ENCODE measurements at places on chromosomes 13 and 19. TPM values are rescaled to one million over a fixed set of nuclear protein-coding genes. Genes with fewer than 3 reads are reported as not detected.

DNA sequence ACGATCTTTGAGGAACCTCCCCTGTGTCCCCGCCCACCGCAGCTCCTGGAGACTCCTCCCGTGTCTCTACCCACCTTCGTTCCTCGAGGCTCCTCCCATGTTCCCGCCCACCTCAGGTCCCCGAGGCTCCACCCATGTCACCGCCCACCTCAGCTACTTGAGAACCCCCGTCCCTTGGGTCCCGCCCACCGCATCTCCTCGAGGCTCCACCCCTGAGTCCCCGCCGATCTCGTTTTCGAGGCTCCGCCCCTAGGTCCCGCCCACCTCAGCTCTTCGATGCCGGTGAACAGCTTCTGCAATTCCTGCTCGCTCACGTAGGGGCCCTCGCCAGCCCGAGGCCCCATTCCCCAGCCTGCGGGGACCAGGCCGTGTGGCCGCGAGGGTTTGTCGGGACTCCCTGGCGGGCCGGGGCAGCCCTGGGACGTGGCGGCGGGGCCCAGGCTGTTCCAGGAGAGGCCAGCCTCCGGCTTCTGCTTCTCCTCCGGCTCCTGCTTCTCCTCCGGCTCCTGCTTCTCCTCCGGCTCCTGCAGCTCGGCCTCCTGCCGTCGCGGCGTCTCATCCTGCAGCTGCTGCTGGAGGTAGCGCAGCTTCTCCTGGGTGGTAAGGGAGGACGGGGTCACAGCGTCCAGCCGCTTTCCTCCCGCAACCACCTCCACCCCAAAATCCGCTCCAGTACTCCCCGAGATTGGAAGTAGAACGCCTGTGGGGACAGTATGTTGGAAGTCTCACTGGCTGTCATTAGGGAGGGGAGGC lies 16.7 kb downstream of the TSKS start:
- peak; percentile 52 for DNase-seq

GRCh38 chr13:31462766-31463165 lies 263.0 kb downstream of the B3GLCT start:
- no peak for DNase-seq

- DNase-seq = no peak
Observed at GRCh38 chr13:111577956-111578605, 257.6 kb downstream of the TEX29 start.

- no peak for DNase-seq
Observed at GRCh38 chr19:45117671-45118070, 24.7 kb downstream of the PPP1R37 start.

GRCh38 chr19:4229179-4229931 lies at the start of gene EBI3:
TSS of gene EBI3 (plus strand) at chr19:4229523. CDS start at chr19:4229551, 28 bp downstream.
- DNase-seq = peak; percentile 45

GRCh38 chr19:2722541-2723344 lies 1.6 kb upstream of the DIRAS1 start:
- no peak for DNase-seq

DNA sequence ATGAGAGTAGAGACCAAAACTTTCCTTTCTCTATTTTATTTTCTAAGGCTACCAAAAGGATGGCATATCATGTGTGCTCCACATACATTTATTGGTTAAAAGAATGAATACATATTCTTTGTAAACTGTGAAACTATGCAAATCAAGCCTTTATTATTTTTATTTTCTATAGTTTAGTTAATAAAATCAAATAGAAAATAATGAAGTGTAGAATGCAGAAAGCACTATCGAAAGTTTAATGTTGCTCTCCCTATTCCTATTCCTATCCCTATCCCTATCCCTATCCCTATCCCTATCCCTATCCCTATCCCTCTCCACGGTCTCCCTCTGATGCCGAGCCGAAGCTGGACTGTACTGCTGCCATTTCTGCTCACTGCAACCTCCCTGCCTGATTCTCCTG lies 60.3 kb downstream of the ZNF100 start:
- no peak for DNase-seq

GRCh38 chr13:97710797-97711196 lies 242.7 kb upstream of the IPO5 start:
- no peak for DNase-seq

DNA sequence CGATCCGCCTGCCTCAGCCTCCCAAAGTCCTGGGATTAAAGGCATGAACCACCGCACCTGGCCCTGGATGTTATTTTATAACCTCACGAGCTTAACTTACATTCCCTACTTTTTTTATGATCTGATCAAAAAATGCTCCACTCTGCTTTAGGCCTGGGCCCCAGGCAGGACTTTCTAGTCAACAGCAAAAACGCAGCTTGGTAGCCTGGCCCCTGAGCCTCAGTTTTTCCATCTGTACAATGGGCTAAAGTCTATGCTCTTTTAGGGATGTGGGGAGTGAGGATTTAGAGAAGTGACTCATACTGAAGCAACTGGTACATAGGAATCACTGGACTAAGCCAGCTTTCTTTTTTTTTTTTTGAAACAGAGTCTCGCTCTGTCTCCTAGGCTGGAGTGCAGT lies 11.9 kb upstream of the PIK3R2 start:
- no peak for DNase-seq

Gene TEAD2
- total RNA-seq = not detected
